ENCODE measurements at places on chromosomes 16 and 17. TPM values are rescaled to one million over a fixed set of nuclear protein-coding genes. Genes with fewer than 3 reads are reported as not detected.

The SMIM22 gene
- 16.7 TPM for total RNA-seq

The HOXB3 gene
- total RNA-seq: 8.0 TPM

The CHD9NB gene
- 0.52 TPM for total RNA-seq

The SECTM1 gene
- total RNA-seq: 7.8 TPM

The PSMC3IP gene
- 2.9 TPM for total RNA-seq

- no peak for DNase-seq
These were observed 10.3 kb downstream of the KIFC3 start for GRCh38 chr16:57791893-57792461.

- peak; percentile 76 for DNase-seq
These were observed 2.2 kb upstream of the PDP2 start for GRCh38 chr16:66878067-66878466.

- DNase-seq: peak; percentile 35
These were observed 57.9 kb downstream of the AKAP1 start for GRCh38 chr17:57142925-57143324.

GRCh38 chr16:54750249-54750648 is 180.4 kb upstream of the IRX5 start:
- no peak for DNase-seq

- peak; percentile 87 for DNase-seq
These were observed 71.2 kb upstream of the LGALS9 start for GRCh38 chr17:27559506-27560481.

DNA sequence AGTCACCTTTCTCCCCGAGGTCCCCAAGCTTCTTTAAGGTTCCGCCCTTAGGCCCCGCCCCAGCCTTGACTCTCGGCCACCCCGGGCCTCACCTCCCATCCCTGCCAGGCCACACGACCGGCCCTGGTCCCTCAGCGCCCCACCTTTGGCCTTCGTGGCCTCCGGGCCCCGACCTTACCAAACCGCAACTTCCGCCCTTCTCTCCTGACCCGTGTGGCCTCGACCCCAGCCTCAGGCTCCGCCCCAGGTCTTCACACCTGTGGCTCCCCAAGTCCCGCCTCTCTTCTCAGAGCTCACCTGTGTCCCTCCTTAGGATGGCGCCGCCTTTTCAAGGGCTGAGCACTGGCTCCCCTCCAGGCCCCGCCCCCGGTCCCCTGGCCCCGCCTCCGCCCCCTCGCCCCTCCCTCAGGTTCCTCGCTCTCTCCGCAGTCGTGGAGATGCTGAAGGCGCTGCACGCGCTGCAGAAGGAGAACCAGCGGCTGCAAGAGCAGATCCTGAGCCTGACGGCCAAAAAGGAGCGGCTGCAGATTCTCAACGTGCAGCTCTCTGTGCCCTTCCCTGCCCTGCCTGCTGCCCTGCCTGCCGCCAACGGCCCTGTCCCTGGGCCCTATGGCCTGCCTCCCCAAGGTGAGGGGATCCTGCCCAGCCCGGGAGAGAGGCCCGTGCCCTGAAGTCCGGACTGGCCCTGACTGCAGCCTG is 10.0 kb upstream of the CISD3 start:
- DNase-seq: no peak

DNA sequence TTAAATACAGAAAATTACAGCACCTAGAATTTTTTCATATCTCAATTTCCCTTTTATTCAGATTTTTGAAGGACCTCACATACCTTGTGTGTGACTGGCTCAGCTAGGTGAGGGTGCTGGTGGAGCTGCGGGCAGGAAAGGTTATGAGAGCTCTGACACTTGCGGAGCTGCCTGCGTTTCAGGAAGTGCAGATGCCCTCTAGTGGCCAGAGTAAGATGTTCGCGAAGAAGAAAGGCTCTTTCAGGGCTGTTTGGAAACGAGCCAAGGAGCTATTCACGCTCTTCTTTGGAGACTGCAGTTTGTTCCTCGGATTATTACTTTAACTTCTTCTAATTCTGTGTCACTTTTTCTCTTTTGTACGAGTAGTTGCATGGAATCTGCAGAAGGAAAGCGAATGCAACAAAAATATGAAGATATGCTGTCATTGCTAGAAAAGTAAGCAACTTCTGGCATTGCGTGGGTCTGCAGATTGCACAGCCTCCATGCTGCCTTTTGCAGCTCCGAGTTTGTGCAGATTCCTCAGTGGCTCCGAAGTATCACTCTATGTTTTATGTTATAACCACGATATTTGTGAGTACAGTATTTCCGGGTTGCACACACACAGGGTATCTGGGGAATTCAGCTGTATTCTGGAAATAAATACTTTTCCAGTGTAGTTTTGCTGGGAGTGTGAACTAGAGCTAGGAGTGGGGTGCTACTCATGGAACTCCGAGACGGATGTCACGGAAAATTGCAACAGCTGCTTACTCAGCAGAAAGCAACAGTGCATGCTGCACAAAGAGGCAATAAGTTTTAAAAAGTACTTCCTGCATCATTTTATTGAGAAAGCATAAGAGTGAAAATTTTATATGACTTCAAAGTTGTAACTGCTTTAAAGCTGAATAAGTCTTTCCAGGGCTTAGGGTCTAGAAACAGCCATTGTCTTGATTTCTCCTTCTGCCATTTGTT is 46.3 kb downstream of the DNAH9 start:
- DNase-seq: peak; percentile 43

- DNase-seq: peak; percentile 76
These were observed 6.0 kb downstream of the IL34 start for GRCh38 chr16:70652322-70652721.

- DNase-seq: peak; percentile 6
These were observed 36.9 kb upstream of the TRAP1 start for GRCh38 chr16:3754081-3754703.

DNA sequence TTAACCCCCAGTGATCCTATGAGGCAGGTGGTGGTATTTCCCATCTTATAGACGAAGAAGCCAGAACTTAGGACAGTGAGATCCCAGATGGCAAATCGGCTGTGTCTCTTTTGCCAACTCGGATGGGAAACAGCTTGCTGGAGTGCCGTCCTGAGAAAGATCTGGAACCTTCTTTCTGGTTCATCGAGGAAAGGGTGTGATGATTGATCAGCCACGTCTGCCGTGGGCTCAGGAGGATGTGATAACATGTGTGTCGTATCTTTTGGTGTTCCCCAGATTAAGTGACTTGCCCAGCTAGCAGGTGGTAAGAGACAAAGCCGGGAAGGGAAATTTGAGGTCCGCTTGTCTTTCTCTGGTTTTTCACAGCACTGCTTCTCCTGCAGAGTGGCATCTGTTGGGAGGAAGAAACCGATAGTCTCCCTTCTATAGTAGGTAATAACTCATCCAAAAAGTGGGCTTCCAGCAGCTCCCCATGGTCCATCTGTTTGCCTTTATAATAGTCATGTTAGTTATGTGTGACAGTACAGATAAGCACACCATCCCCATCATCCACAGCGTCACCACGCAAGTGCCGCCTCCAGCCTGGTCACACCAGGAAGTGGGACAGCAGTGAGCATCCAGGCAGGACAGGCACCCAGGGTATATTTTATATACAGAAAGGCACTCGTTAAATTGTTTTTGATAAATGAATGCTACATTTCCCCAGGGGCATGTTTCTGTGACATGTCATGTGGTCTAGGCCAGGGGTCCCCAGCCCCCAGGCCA is 175.5 kb downstream of the KATNIP start:
- no peak for DNase-seq

GRCh38 chr16:75590920-75591843 is 25.0 kb downstream of the GABARAPL2 start:
- DNase-seq: no peak

DNA sequence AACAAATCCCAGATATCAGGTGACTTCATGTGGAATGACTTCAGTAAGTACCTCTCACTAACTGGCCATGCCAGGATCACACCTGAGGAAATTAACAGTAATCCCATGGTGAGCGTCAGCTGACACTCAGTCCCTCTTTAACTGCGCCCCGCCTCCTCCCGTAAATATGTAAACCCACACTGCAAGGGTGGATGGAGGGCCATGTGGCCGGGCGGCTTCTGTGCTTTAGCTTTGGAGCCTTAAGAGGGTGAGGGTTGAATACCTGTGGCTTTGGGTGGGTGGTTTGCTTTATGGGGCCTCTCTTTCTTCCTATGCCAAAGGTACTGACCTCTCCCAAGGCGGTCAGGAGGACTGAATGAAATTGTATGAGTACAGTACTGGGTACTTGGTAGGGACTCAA is 141.7 kb downstream of the MRM1 start:
- DNase-seq: peak; percentile 47

DNA sequence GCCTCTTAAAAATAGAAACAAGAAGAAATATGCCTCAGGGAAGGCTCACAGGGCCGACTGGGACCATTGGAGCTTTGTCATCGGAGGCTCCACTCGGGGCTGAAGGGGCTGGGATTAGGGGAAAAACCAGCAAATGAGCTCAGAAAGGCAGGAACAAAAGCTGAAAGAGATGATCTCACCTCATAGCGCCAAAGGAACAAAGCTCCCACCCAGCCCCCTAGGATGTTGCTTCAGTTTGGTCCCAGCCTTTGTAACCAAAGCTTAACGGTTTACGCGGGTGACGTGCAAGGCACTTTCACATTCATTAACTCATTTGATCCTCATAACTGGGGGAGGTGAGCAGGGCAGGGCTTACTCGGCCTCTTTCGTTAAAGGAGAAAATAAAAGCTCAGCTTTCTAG is 168.5 kb upstream of the DYNLRB2 start:
- no peak for DNase-seq

Measured in renal cortical epithelial cell (primary cell).